ENCODE measurements at places on chromosomes 16 and 17. TPM values are rescaled to one million over a fixed set of nuclear protein-coding genes. Genes with fewer than 3 reads are reported as not detected.

DNA sequence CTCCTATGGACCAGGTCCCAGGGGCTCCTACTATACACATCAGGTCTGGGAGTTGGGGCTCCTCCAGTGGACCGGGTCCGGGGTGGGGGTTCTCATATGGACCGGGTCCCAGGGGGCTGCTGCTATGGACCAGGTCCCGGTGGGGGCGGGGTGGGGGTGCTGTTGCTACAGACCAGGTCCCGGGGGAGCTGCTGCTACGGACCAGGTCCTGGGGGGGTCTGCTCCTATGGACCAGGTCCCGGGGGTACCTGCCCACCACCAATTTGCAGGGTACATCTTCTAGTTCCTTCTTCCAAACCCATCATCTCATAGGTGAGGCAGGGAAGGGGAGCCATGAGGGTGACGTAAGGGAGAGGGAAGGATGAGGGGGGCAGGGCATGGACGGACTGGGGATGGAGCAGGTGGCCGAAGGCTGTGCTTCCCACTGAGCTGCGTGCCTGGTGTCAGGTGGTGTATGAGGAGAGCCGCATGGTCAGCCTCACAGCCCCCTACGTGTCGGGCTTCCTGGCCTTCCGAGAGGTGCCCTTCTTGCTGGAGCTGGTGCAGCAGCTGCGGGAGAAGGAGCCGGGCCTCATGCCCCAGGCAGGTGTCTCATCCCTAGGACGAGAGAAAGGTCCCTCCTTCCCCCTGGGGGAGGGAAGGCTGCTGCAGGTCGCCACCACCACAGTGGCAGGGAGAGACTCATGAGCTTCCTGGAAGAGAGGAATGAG, 6.6 kb downstream of the ENDOV start:
- peaks cover 7% of the 10 kb centered on the region for H3K4me1 ChIP-seq
- no peak overlapping the region for H3K4me3 ChIP-seq
- DNase-seq: no peak
- H3K36me3 ChIP-seq: peaks cover 9% of the 10 kb centered on the region
- no peak overlapping the region for H3K27ac ChIP-seq

DNA sequence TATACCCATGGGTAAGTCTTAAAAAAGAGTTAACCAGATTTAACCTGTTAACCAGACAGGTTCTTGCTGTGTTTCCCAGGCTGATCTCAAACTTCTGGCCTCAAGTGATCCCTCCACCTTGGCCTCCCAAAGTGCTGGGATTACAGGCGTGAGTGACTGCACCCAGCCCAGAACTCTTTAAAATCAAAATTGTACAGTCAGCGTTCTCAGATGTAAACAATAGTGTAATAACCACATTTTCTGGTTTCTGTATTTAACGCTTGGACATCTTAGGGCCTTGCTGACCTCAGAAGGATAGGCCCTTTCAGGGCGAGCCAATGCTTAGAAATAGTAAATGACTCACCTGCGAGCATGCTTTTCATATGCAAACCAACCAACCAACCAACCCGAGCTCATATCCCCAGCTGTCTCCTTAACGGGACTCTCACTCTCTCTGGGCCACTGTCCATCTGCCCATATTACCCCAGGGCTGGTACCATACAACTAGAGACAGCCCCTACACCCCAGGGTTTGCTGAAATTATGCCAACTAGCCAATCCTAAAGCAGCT, 415.0 kb upstream of the XYLT1 start:
- no peak for DNase-seq
- H3K27ac ChIP-seq: no peak overlapping the region
- H3K4me1 ChIP-seq: no peaks in the 10 kb centered on the region
- no peaks in the 10 kb centered on the region for H3K36me3 ChIP-seq
- peaks cover 1% of the 10 kb centered on the region for H3K27me3 ChIP-seq

DNA sequence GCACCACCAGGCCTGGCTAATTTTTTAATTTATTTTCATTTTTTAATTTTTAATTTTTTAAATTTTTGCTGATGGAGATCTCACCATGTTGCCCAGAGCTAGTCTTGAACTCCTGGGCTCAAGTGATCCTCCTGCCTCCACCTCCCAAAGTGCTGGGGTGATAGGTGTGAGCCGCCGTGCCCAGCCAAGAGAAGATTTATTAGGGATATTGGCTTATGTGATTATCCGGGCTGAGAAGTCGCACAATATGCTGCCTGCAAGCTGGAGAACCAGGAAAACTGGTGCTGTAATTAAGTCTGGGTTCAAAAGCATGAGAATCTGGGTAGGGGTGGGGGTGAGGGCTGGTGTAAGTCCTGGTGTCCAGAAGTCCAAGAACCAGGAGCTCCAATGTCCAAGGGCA, 2.5 kb upstream of the C16orf90 start:
- no peak for DNase-seq
- no peaks in the 10 kb centered on the region for H3K36me3 ChIP-seq
- no peak overlapping the region for H3K27ac ChIP-seq
- H3K27me3 ChIP-seq: no peaks in the 10 kb centered on the region
- H3K4me3 ChIP-seq: no peak overlapping the region
- peaks cover 18% of the 10 kb centered on the region for H3K4me1 ChIP-seq

The TP53TG3 gene
- total RNA-seq: not detected

GRCh38 chr17:37148156-37148555, 199.4 kb downstream of the AATF start:
- H3K27me3 ChIP-seq: no peaks in the 10 kb centered on the region
- peaks cover 25% of the 10 kb centered on the region for H3K36me3 ChIP-seq
- peaks cover 4% of the 10 kb centered on the region for H3K4me1 ChIP-seq

The COPRS gene
- total RNA-seq: 29.4 TPM

- H3K27me3 ChIP-seq: no peaks in the 10 kb centered on the region
- no peaks in the 10 kb centered on the region for H3K36me3 ChIP-seq
- H3K4me1 ChIP-seq: peaks cover 44% of the 10 kb centered on the region
- DNase-seq: no peak
- H3K27ac ChIP-seq: no peak overlapping the region
- no peak overlapping the region for H3K4me3 ChIP-seq
These were observed 57.5 kb downstream of the CYTH1 start for GRCh38 chr17:78724544-78724943.

DNA sequence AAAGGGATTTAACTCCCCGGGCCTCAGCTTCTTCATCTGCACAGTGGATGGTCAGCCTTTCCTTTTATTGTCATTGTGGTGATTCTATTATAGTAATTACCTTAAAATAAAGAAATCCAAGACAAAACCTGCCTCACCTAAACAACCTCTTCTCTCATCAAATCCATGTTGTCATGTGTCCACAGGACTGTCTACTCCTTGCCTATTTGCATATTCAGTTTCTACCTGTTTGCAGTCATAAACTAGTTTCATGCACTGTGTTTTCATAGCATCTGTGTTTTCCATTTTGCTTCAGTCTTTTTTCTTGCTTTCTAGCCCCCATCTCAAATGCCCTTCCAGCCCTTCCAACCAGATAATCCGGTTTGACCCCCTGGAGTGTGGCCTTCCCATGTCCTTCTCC, 44.3 kb upstream of the CPNE2 start:
- H3K27me3 ChIP-seq: peaks cover 4% of the 10 kb centered on the region
- peaks cover 5% of the 10 kb centered on the region for H3K4me1 ChIP-seq
- DNase-seq: no peak

GRCh38 chr17:43680461-43680860, 18.7 kb upstream of the MEOX1 start:
- H3K4me3 ChIP-seq: no peak overlapping the region
- no peaks in the 10 kb centered on the region for H3K36me3 ChIP-seq
- H3K4me1 ChIP-seq: peaks cover 25% of the 10 kb centered on the region
- no peaks in the 10 kb centered on the region for H3K27me3 ChIP-seq
- no peak for DNase-seq

GRCh38 chr16:29232811-29233704, 173.5 kb downstream of the NPIPB11 start:
- H3K4me1 ChIP-seq: peaks cover 8% of the 10 kb centered on the region
- DNase-seq: no peak
- H3K27ac ChIP-seq: no peak overlapping the region
- H3K36me3 ChIP-seq: no peaks in the 10 kb centered on the region

- no peaks in the 10 kb centered on the region for H3K36me3 ChIP-seq
- no peaks in the 10 kb centered on the region for H3K27me3 ChIP-seq
- no peak overlapping the region for H3K4me3 ChIP-seq
- H3K27ac ChIP-seq: peak overlapping the region; percentile 64
- DNase-seq: no peak
These were observed 22.1 kb downstream of the CYTH1 start for GRCh38 chr17:78759969-78760352.

The MYH8 gene
- not detected for total RNA-seq

- H3K27me3 ChIP-seq: peaks cover 29% of the 10 kb centered on the region
- peak overlapping the region; percentile 28 for H3K4me3 ChIP-seq
- peaks cover 55% of the 10 kb centered on the region for H3K4me1 ChIP-seq
- no peaks in the 10 kb centered on the region for H3K36me3 ChIP-seq
- H3K27ac ChIP-seq: no peak overlapping the region
These were observed 3.0 kb downstream of the SECTM1 start for GRCh38 chr17:82330322-82331239.

DNA sequence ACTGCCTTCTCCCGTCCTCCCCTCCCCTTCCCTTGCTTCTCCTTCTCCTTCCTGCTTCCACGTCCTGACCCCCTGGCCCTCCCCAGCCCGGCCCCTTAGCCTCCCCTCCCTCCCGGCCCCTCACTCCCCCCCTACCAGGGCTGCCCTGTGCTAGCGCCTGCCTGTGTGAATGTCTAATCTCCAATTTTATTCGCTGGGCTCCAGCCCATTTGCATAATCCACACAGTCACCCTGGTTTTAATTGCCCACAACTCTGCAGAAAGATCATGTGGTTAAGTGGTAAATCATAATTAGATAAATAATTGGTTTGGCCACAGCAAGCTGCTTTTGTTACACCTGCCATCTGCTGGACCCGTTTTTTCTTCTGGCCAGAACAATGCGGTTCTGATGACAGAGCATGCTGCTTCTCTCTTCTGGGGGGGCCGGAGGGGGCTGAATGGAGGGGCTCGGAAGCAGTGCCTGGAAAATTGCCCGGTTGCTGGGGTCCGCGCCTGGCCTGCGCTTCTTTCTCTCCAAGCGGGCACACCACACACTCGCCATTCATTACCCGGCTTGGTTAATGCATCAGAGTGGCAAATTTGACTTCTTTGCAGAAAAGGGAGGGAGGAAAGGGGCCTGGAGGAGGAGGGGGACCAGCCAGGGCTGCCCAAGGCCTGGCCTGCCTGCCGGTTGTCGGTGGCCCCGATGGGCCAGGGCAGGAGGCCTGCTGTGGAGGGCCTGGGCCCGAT, 19.5 kb upstream of the GSE1 start:
- H3K27ac ChIP-seq: peak overlapping the region; percentile 35
- no peak overlapping the region for H3K4me3 ChIP-seq
- peaks cover 19% of the 10 kb centered on the region for H3K4me1 ChIP-seq
- peaks cover 7% of the 10 kb centered on the region for H3K36me3 ChIP-seq

GRCh38 chr17:27268394-27269085, 25.4 kb upstream of the WSB1 start:
- no peak overlapping the region for H3K4me3 ChIP-seq
- H3K27me3 ChIP-seq: peaks cover 9% of the 10 kb centered on the region
- H3K36me3 ChIP-seq: no peaks in the 10 kb centered on the region
- DNase-seq: no peak
- H3K27ac ChIP-seq: no peak overlapping the region

DNA sequence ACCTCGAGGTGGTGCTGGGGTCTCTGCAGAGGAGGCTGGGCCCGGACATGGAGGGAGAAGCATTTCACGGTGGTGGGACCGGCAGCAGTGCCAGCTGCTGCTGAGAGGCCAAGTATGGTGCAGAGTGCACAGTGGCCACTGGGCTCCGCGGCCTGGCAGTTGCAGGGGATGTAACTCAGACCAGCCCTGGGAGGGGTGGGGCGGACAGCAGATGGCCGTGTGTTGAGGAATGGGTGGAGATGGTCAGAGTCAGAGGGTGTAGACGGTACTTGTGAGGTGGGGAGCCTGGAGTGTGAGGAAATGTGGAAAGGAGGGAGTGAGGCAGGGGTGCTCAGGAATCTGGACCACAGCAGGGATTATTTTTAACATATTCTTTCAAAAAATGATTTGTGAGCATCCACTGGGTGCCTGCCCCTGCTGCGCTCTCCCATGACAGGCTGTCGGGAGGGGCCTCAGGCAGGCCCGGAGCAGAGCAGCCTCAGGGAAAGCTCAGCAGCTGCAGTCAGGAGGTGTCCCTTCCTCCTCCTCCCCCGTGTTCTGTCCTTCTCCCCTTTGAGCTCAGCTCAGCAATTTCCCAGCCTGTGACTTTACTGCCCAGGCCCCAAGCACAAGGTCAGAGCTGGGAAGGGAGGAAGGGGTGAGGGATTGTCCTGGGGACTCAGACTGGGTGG, 113.1 kb downstream of the RAP1GAP2 start:
- H3K36me3 ChIP-seq: no peaks in the 10 kb centered on the region
- H3K27me3 ChIP-seq: no peaks in the 10 kb centered on the region
- no peak overlapping the region for H3K4me3 ChIP-seq
- peaks cover 21% of the 10 kb centered on the region for H3K4me1 ChIP-seq

DNA sequence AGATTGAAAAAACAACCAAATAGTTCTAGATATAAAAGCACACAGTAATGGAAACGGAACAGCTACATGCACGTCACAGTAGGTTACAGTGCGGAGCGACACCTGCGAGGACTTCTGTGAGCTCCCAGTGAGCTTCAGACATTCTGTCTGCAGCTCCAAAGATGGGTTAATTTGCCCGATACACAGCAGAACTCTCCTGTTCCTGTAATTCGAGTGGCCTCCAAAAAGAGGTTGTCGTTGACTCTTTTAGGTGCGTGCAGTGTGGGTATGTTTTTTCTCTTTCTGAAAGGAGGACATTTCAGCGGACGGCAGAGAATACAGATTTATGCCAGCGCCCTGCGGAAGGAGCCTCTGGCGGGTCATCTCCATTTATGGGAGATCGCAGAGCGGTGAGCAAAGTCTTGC, 2.9 kb downstream of the OR1F1 start:
- H3K27me3 ChIP-seq: peaks cover 97% of the 10 kb centered on the region
- no peaks in the 10 kb centered on the region for H3K36me3 ChIP-seq
- peaks cover 12% of the 10 kb centered on the region for H3K4me1 ChIP-seq
- H3K4me3 ChIP-seq: peak overlapping the region; percentile 47
- no peak for DNase-seq

DNA sequence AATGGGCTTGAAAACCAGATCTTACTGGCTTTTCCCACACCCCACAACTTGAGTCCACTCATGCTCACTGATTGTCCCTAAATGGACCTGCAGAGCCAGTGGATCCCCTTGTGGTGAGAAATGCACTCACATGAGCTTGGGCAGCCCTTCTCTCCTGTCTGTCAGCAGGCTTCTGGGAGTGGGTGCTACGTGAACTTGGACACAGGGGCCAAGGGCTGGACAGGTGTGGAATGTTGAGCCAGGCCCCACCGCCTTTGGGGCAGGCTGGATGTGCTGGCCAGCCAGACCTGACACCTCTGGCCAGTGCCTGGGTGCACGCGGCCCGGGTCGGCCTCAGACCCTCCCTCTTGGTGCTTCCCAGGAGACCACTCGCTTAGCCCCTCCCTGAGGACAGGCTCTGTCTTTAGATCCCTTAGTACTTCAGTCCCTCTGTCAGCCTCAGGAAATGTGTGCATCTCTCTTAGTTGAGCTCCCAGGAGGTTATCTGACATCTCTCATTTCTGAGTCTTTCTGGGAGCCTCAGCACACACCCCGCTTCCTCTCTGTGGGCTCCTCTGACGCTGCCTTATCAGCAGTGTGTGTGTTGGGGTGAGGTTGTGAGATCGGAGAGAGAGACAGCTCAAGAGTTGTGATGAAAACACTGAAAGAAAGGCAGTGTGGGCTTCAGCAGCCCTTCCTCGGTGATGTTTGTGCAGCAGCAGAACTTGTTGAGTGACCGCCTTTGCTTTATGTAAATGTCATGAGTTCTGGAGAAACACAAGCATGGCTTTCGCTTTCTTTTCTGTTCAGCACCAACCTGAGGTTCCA, 117.0 kb downstream of the RAB11FIP4 start:
- H3K4me3 ChIP-seq: no peak overlapping the region
- H3K36me3 ChIP-seq: no peaks in the 10 kb centered on the region
- DNase-seq: no peak
- no peaks in the 10 kb centered on the region for H3K27me3 ChIP-seq
- peaks cover 15% of the 10 kb centered on the region for H3K4me1 ChIP-seq
- peak overlapping the region; percentile 11 for H3K27ac ChIP-seq

Measured in mesothelial cell of epicardium (in vitro differentiated cells).